GM23248 (cell line): ENCODE measurements at places on chromosomes 2 and 18. TPM values are rescaled to one million over a fixed set of nuclear protein-coding genes. Genes with fewer than 3 reads are reported as not detected.
A peak's percentile ranks its signal among the peaks of the same experiment; 100 is the strongest.

The NCKAP5 gene
- 0.65 and 1.5 TPM in 2 replicates for total RNA-seq

The LGALSL gene
- 0.43 and 1.6 TPM in 2 replicates for total RNA-seq

The HS1BP3 gene
- total RNA-seq = 10.5 and 17.1 TPM in 2 replicates

The ITGB6 gene
- total RNA-seq = not detected in 2 replicates

The CLHC1 gene
- 1.3 and 1.6 TPM in 2 replicates for total RNA-seq

The TUBA4B gene
- not detected in 2 replicates for total RNA-seq

The FRZB gene
- 0.32 TPM in 1 of 2 replicates, not detected in the other for total RNA-seq

The ECEL1 gene
- total RNA-seq = 0.54 TPM in 1 of 2 replicates, not detected in the other

The DGUOK gene
- total RNA-seq = 50.9 and 59.2 TPM in 2 replicates

GRCh38 chr18:26307161-26307773 lies 81.0 kb downstream of the TAF4B start:
- H3K4me3 ChIP-seq = no peak overlapping the region
- peak; percentile 77 for DNase-seq
- H3K27ac ChIP-seq = no peak overlapping the region
- H3K36me3 ChIP-seq = no peaks in the 10 kb centered on the region
- H3K27me3 ChIP-seq = no peaks in the 10 kb centered on the region
- peaks cover 23% of the 10 kb centered on the region for H3K4me1 ChIP-seq

DNA sequence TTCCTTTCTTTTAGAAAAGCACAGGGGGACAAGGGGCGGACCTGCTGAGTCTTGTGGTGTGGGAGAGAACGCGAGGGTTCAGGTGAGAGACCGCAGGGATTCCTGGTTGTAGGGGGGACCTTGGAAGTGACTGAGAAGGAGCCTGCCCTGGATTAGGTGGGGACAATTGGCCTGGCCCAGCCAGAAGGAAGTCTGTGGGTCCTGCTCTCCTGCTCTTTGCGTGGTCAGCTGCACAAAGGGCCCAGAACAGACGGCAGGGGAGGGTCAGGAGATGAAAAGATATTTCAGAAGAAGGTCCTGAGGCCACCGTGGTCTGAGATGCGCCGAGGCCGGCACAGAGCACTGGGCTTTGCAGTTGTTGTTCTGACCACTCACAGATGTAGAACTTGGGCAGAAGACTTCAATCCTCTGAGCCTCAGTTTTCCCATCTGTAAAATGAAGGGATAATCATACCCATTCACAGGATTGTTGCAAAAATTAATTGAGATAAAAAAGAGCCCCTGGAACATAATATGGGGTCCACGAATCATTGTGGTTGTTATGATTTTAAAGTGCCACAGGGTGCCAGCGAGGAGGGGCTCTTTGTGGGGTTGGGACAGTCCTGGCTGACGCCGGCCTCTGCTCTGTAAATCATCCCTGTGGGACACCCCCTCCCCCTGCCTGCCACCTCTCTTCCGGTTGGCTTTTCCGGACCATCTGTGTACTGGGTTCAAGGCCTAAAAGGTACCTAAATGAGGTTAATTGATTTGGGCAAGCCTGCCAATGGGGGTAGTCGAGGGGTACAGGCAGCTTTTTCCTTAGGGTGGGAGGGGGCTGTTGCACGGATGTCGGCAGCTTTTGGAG lies 1.8 kb downstream of the LPIN1 start:
- peaks cover 6% of the 10 kb centered on the region; the same call in 1 of the 2 replicates for H3K4me1 ChIP-seq
- no peak for DNase-seq
- H3K27ac ChIP-seq = no peak overlapping the region
- no peaks in the 10 kb centered on the region for H3K27me3 ChIP-seq

GRCh38 chr18:27558388-27559155 lies 373.5 kb upstream of the CHST9 start:
- H3K4me1 ChIP-seq = no peaks in the 10 kb centered on the region
- no peak overlapping the region for H3K4me3 ChIP-seq
- H3K36me3 ChIP-seq = no peaks in the 10 kb centered on the region

DNA sequence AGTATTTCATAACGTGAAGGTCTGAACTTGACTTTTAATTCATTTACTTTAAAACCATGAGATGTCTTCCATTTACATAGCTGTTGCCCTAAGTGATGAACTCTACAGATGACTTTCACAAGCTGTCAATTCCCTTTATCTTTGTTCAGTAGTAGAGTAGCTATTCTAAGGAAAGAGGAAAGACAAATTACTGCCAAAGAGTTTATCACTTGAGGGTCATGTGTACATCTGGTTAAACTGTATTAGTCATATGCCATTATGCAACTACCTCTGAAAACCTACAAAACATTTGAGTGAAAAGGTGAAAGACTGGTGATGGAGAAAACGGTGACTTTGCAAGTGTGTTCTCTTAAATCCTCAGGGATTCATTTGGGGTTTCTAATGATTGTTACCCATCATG lies 763.9 kb downstream of the TMEM182 start:
- no peak for DNase-seq
- no peaks in the 10 kb centered on the region for H3K36me3 ChIP-seq
- H3K4me1 ChIP-seq = no peaks in the 10 kb centered on the region
- no peak overlapping the region for H3K4me3 ChIP-seq

- H3K4me3 ChIP-seq = peak overlapping the region; percentile 64
- no peaks in the 10 kb centered on the region for H3K27me3 ChIP-seq
- peak overlapping the region; percentile 37 for H3K27ac ChIP-seq
- DNase-seq = peak; percentile 38
These were observed 272.5 kb downstream of the DSEL start for GRCh38 chr18:67243799-67244587.

DNA sequence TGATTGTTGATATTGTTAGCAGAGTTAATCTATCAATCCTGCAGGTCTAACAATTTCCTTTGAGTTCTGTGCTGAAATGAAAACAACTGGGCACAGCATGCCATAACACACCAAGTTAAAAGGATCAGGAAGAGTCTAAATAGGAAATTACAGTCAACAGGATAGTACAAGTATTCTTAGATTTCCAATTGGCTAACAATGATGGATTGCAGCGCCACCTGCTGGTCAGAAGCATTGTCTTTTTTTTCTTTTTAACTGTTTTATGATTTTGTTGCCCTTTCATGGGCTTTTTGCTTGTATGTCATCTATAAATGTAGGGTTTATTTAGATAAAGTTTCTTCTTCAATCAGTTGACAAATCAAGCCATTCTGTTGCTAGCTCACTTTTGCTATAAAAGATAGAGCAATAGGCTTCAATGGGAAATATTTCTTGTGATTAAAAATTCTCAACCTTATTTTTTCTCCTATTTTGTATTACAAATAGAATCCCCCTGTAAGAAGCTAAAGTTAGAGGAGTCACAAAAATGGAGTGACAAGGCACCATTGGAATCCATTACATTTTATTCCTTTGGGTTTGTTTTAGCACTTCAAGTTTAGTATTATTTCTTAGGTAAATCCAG lies 40.8 kb upstream of the RPRM start:
- peak; percentile 63 for DNase-seq
- no peaks in the 10 kb centered on the region for H3K27me3 ChIP-seq
- no peak overlapping the region for H3K4me3 ChIP-seq
- H3K4me1 ChIP-seq = no peaks in the 10 kb centered on the region
- no peaks in the 10 kb centered on the region for H3K36me3 ChIP-seq

DNA sequence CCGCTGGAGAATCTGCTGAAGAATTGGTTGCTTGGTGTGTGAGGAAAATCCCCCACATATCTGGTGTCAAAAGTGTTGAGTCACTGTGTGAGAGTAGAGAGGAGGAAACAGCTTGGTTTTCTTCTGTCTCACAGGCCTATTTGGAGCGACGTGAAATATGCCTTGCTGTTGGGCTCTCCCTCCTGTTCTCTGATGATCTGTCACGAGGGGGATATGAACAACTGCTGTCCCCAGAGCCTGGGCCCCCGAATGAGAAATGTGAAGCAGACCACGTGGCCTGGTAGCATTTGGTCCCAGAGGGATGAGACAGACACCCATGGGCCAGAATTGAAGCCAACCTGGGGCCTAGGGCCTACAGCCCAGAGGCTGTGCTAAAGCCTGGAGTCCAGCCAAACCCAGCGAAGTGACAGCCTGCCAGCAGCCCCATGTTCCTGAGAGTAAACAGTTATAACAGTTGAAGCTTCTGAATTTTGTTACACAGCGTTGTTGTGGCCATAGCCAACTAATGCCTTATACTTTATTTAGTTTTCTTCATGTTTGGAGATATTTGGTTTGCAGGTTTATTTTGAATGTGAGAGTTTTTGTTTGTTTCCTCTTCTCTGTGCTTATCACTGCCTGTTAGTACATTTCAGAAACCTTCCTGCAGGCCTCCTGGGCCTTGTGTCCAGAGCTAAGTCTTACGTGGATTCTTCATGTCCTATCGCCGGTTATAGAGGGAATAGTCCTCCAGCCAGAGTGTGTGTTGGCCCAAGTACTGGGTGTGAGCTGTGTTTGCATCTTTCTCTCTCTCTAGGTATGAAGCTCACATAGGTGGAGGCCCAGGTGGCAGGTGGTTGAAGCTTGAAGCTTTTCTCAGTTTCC lies 18.7 kb upstream of the COLEC12 start:
- no peaks in the 10 kb centered on the region for H3K27me3 ChIP-seq
- H3K36me3 ChIP-seq = no peaks in the 10 kb centered on the region
- peak; percentile 45 for DNase-seq

DNA sequence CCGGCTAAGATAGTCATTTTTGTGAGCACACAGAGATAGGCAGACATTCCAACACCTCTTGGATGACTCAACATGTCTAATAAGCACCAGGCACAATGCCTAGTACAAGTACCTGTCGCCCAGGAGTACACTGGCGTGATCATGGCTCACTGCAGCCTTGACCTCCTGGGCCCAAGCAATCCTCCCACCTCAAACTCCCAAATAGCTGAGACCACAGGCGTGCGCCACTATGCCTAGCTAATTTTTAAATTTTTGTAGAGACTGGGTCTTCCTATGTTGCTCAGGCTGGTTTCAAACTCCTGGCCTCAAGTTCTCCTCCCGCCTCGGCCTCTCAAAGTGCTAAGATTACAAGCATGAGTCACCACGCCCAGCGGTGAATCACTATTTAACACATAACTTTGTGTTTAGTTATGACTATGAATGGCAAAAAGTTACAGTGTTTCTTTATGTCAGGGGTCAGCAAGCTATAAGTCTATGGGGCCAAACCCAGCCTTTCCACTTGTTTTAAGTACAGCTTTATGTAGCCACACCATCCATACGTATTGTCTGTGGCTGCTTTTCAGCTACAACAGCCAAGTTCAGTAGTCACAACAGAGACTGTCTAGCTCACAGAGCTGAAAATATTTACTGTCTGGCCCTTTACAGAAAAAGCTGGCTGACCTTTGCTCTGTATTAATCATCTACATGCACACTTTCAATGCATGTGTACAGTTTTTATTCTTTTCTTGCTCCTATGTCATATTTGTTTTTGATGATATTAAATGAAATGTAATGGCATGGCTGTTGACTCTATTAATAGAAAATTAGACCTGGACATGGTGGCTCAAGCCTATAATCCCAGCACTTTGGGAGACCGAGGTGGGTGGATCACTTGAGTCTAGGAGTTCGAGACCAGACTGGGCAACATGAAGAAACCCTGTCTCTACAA lies 18.7 kb downstream of the ORC2 start:
- no peaks in the 10 kb centered on the region for H3K27me3 ChIP-seq
- H3K4me3 ChIP-seq = no peak overlapping the region
- peaks cover 33% of the 10 kb centered on the region for H3K36me3 ChIP-seq

DNA sequence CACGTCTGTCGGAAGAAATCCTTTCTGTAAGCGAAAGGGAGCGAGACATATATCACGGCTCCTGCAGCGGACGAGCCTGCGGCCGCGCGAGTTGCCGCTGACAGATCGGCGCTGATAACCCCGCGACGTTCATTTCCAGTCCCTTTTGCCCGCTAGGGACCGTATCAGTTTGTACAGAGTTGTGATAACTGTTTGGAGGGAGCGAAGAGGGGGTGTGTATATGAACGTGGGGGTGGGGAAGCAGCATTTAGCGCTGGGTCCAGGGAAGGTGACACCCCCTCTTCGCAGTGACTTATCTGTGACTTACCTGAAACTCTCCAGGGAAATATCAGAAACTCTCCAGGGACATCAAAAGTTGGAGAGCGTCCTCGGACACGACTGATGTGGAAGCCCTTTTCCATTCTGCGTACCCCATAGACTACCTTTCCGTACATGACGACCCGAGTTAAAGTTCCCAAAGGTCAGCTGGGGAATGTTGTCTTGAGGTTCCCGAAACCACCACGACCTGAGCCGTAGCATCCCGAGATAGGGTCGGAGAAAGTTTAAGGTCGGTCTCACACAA lies 948 bp upstream of the GATA6 start:
- H3K27ac ChIP-seq = no peak overlapping the region
- no peaks in the 10 kb centered on the region for H3K36me3 ChIP-seq
- H3K4me3 ChIP-seq = no peak overlapping the region
- peaks cover 49% of the 10 kb centered on the region for H3K27me3 ChIP-seq
- no peak for DNase-seq
- peaks cover 6% of the 10 kb centered on the region; the same call in 1 of the 2 replicates for H3K4me1 ChIP-seq

DNA sequence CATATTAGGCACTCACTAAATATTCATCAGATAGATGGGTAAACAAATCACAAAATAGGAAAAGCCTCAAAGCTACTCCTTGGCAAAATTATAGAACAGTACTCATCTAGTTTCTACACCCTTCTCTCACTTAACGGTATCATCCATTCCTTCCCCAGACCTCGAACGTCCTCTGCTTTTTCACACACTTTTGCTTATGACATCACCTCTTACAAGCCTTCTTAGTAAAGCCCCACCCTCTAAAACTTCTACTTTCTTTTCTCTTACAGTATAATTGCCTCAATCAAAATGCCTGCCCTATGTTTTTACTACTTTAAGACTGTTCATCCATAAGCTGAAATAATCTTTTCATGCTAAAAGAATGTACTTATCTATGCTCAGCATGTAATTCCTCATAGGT lies 8.1 kb downstream of the CHN1 start:
- H3K4me3 ChIP-seq = no peak overlapping the region
- H3K36me3 ChIP-seq = no peaks in the 10 kb centered on the region
- peak; percentile 37 for DNase-seq
- H3K4me1 ChIP-seq = peaks cover 16% of the 10 kb centered on the region
- no peaks in the 10 kb centered on the region for H3K27me3 ChIP-seq

GRCh38 chr2:85887566-85888019 lies 1.2 kb downstream of the ST3GAL5 start:
- H3K27me3 ChIP-seq = no peaks in the 10 kb centered on the region
- peak overlapping the region; percentile 78 for H3K27ac ChIP-seq
- H3K4me3 ChIP-seq = peak overlapping the region; percentile 85
- no peaks in the 10 kb centered on the region for H3K36me3 ChIP-seq
